Activated CD4-positive, alpha-beta T cell treated with anti-CD3 and anti-CD28 coated beads, Interleukin-2, amount 50 U/mL, for 4 hours (primary cell): ENCODE measurements at places on chromosomes 16 and 17.

DNA sequence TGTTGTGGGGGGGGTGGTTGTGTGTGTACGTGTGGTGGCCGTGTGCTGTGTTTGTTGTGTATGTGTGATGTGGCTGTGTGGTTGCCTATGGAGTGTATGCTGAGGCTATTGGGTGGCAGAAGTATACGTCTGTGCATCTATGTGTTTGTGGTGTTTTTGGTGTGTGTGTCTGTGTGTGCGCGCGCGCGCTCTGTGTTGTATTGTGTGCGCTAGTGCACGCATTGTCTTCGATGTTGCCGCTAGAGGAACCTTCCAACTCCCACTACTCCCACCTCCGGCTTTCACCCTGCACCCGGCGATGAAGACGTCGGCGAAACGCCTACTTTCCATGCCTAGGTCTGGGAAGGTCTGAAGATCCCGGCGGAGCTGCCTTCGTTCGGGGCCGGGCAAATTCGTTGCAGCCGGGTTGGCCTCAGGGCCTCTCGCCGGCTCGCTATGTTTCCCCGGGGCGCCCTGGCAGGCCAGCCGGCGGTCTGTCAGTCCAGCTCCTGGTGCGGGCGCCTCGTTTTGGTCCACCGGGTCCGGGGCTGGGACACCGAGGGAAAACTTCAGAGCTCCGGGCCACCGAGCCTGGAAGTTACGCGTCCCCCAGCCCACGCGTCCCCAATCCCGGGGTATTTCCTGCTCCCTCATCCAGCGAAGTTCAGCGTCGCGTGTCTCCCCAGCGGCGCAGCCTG, 5.2 kb upstream of the DLX4 start:
- no peak for DNase-seq

GRCh38 chr16:9264067-9264466, 172.6 kb downstream of the HAPSTR1 start:
- DNase-seq = no peak

GRCh38 chr17:51807460-51807859, 351.1 kb downstream of the CA10 start:
- no peak for DNase-seq

DNA sequence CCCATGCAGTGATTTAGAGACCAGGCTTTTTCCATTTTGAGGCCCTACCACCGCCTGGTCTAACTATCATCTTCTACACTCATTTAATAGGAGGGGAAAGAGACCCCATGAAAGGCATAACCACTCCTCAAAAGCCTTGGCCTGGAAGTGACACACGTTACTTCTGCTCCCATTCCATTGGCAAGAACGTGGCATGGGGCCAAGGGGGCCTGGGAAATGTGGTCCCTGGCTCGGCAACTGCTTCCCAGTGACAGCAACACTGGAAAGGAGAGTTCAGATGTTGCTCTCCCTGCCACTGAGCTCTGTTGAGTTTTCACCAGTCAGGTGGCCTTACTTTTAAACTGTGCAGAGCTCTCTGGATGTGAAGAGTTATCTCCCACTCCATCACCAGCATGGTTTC, 45.2 kb upstream of the MAP3K14 start:
- no peak for DNase-seq

DNA sequence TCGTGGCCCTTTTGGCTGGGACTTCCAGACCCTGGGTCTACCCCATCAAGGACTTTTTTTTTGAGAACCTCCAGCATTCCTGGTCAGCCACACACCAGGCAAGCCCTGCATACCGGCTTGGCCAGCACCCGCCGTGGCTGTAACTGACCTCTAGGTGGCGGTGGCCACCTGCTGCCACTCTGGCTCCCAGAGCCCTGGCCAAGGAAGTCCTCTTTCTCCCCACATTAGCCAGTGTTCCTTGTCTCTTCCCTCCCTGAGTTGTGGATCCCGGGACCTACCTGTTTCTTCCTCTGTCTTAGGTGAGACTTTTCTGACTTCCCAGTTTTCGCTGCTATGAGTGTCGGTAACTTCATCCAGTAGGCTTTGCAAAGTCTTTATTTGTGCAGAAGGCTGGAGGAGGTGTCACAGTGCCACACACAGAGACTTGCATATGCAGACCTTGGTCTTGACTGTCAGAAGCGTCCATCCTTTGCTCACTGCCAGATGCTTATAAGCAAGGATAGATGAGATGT, 348.3 kb downstream of the CPPED1 start:
- no peak for DNase-seq

GRCh38 chr17:6853764-6854442, 22.4 kb upstream of the TEKT1 start:
- peak; percentile 36 for DNase-seq

DNA sequence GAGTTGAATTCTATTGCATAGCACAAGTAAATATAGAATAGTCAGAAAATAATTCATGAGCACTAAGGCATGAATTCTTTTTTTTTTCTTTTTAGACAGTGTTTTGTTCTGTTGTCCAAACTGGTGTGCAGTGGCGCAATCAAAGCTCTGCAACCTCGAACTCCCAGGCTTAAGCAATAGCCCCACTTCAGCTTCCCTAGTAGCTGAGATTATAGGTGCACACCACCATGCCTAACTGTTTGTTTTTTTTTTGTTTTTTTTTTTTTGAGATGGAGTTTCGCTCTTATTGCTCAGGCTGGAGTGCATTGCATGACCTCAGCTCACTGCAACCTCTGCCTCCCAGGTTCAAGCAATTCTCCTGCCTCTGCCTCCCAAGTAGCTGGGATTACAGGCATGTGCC, 16.6 kb downstream of the TUBD1 start:
- DNase-seq = no peak

GRCh38 chr17:34287875-34288274, 2.3 kb downstream of the CCL11 start:
- DNase-seq = no peak

GRCh38 chr17:2049333-2050299, 5.3 kb upstream of the HIC1 start:
- DNase-seq = peak; percentile 92

DNA sequence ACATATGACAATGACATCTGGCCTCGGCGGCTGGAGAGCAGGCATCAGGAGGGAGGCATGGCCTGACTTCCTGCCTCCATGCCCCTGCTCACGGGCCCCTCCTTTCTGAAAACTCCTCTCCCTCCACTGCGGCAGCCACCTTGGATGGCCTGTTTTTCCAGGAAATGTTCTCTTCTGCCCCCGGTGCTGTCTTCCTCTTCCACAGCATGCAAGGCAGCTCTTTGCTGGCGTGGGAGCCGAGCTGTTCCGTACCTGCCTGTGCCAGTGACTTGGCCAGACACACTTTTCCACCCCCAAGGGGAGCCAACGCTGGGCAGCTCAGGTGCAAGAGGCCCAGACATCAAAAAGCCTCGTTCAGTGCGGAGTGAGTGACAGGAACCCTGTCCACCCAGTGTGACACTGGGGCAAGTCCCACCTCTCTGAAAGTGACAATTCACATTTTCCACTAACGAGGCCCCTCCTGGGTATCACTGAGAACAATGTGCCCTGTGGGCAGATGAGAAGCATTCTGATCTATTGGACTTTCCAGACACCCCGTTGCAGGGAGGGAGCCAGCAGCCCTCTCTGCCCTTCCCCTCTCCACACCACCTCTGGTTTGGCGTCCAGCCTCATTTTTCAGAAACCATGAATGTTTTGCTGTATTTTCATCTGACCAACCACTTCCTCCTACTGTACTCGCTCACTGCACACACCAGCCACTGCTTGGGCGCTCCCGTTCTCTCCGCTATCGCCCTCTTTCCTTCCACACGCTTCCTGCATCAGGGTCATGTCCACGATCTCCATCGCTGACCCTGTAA, 31.2 kb downstream of the NSMCE1 start:
- peak; percentile 80 for DNase-seq

- DNase-seq = no peak
Observed at GRCh38 chr17:43909537-43910231, 2.3 kb upstream of the MPP2 start.

- DNase-seq = no peak
Observed at GRCh38 chr16:89312194-89312593, 94.7 kb downstream of the ZNF778 start.

DNA sequence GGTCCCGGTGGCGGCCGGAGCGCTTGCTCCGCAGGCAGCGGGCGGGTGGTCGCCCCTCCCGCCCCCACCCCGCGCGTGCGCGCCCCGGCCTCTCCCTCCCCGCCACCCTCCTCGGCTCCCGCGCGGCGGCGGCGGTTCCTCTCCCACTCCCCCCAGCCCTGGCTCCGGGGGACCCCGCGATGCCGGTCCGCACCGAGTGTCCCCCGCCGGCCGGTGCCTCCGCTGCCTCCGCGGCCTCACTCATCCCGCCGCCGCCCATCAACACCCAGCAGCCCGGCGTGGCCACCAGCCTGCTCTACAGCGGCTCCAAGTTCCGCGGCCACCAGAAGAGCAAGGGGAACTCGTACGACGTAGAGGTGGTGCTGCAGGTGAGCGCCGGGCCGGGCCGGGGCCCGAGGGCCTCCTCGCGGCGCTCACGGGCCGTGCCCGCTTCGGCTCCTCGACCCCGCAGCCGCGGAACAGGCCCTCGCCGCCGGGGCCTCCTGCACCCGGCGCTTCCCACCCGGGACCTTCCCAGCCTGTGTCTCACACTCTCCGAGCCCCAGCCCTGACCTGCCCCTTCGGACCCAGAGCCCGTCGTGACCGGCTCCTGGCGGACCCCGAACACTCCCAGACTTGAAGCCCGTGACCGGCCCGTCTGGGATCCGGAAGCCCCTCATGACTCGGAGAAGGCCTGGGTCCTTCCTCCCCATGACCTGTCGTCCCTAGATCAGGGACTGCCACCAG, 490 bp downstream of the GID4 start:
- no peak for DNase-seq

DNA sequence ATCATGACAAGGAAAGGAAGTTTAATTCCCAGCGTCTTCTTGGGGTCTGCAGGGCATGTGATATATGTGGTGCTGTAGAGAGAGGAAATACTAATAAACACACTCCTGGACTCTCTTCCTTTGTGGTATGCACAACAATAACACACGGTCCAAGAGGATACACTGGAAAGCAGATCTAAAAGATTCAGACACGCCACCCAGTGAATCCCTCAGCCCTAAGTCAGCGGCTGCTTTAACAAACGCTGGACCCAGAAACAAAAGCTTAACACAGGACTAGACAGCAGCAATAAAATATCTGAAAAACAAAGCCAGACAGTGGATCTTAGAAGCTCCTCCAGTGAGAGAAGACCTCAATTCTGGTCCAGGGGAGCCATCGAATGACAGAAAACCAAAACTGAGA, 13.1 kb downstream of the CFAP20 start:
- no peak for DNase-seq

DNA sequence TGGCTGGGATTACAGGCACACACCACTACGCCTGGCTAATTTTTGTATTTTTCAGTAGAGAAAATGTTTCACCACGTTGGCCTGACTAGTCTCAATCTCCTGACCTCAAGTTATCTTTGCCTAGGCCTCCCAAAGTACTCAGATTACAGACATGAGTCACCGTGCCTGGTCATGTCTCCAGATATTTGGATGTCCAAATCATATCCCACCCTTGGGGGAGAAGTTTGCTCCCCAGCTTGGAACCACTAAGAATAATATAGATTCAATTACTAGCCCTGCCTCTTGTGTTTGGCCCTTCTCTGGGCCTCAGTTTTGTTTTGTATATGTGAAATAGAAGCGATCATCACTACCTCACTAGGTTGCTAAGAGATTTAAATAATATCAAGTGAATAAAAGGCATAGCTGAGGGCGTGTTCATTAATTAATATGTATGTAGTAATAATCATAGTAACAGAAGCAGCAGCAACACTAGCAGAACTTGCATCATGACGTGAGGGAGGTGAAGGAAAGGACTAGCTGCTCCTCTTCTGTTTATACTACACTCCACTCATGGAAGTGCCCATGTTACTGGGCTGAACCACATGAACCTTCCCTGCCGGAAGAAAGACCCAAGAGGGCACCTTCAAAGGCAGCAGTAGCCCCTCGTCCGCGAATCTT, 253.6 kb upstream of the XYLT1 start:
- no peak for DNase-seq

DNA sequence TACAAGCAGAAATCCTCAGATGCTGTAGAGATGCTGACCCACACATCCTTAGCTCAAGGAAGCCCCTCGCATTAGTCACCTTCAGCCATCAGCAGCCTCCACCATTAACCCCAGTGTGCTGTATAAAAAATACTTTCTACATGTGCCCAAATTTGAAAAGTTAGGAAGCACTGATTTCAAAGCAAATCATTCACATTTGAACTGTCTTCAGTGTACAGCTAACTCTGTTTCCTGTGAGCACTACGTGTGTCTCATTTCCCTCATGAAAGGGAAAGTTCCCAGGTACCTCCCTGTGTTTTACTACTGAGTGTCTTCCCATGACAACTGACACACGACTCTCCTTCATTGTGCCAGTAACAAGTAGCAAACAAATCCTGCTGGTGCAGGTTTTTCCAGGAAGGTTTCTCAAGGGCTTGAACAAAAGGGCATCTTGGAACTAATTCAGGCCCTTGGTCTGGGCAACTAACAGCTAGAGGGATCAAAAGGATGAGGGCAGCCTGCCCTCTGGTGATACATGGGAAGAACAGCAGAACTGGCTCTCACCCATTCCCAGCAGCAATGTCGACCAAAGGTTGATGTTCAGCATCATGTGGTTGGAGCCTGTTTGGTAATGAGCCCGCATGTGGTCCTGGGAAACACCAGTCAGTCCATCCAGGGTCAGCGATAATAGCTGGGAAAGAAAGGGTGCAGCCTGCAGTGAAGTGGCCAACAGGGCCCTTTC, 4.0 kb downstream of the SLC35B1 start:
- no peak for DNase-seq

- no peak for DNase-seq
Observed at GRCh38 chr16:60295451-60295850, 1561.3 kb upstream of the GOT2 start.

DNA sequence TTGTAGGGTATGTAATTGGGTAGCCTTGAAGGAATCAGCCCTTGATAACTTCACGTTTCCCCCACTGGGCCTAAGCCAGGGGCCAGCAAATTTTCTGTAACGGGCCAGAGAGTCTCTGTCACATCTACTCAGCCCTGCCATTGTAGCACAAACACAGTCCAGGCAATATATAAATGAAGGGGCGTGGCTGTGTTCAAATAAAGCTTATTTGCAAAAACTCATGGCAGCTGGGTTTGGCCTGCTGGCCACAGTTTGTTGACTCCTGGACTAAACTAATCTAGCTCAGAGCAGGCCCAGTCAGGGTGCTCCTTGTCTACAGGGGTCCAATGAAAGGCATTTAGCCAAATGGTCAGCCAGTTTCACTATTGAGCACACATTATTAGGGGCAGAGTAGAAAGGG, 141.6 kb downstream of the CCDC182 start:
- DNase-seq = no peak

GRCh38 chr16:87970186-87970585, 19.0 kb downstream of the BANP start:
- DNase-seq = no peak

GRCh38 chr17:17714879-17715278, 33.6 kb downstream of the RAI1 start:
- no peak for DNase-seq

GRCh38 chr17:43755389-43755875, 3.2 kb downstream of the SOST start:
- no peak for DNase-seq

DNA sequence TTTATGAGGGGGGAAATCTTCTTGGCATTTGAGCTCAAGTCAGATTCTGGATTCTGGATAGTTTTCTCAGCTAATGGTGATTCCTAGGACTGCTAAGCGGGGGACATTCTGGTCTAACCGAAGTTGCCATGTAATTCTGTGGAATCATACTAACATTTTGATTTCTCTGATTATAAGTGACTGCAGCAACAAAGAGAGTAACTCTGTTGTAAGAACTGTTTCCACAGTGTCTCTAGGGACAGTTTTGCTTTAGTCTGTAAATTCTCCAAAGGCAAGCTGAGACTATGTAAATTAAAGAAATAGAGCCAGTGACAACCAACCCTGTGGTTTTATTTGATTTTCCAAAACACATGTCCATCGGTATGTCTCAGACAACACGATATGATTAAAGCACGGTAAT, 286.2 kb downstream of the IRX3 start:
- no peak for DNase-seq

GRCh38 chr16:11404603-11405002, 59.3 kb downstream of the RMI2 start:
- no peak for DNase-seq
